Heart left ventricle (tissue), 16 donors: ENCODE measurements at places on chromosomes 11 and 22.

- DNase-seq = no peak
These were observed 145.7 kb upstream of the NECTIN1 start for GRCh38 chr11:119874660-119875238.

DNA sequence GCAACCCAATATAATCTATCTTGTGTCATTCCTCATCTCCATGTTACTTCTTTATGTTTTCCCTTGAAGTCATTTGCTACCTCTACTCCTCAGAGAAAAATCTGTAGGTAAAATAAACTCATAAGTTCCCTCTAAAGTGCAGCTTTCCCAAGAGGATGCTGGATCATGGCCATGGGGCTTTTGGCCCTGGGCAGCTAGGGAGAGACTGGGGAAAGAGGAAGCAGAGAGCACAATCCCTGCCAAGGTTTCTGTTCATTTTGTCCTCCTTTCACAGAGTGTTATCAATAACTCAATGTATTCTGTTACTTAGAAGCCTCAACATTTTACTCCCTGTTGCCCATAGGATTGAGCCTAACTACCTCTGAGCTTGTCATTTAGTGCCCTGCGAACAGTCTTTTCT is 9.0 kb downstream of the RNF121 start:
- no peak for DNase-seq

DNA sequence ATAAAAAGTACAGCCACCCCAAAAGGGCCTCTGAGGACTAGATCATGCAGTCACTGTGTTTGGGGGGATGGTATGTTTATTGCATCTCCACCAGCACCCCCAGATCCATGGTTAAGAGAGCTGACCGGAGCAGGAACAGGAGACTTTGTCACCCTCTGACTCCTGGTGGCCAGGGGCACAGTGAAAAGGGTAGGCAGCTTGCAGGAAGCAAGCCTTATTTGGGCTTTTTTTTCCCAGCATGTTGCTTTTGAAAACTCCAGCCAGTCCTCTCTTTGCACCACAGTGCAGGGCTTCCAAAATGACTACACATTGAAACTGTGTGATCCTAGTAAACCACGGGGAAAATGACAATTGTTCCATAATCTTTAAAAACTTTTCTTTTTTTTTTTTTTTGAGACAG is 20.6 kb downstream of the PRR5 start:
- no peak for DNase-seq

- DNase-seq = no peak
These were observed 268.6 kb upstream of the PITPNB start for GRCh38 chr22:28187612-28188011.

GRCh38 chr22:33921525-33922348 is 1.5 kb upstream of the LARGE1 start:
- peak; percentile 76 for DNase-seq
